ENCODE measurements at places on chromosomes 2 and 18. TPM values are rescaled to one million over a fixed set of nuclear protein-coding genes. Genes with fewer than 3 reads are reported as not detected.

Gene ATP8B1
- polyA plus RNA-seq, result 3.7 TPM

Gene PASK
- polyA plus RNA-seq, result 2.5 TPM

GRCh38 chr2:122083256-122084048 is 328.0 kb downstream of the TSN start:
- DNase-seq, result no peak

- DNase-seq, result no peak
Measured at GRCh38 chr18:11286431-11286830, 137.1 kb upstream of the PIEZO2 start.

DNA sequence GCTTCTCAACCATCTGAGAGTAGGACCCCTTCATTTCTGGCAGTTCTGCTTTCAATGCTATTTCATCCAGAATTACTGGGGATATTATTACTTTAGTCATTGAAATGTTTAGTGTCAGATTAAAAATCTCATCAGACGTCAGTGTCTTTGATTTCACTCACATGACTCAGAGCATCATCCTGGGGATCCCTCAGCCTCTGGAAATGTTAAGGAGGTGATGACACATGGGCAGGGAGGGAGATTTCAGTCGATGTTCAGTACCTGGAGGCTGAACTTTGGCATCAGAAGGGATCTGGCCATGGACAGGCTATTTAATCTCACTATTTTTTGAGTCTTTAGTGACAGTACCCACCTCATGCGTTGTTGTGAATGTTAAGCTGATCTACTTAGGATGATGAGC is 39.1 kb downstream of the OSBPL6 start:
- DNase-seq, result no peak

DNA sequence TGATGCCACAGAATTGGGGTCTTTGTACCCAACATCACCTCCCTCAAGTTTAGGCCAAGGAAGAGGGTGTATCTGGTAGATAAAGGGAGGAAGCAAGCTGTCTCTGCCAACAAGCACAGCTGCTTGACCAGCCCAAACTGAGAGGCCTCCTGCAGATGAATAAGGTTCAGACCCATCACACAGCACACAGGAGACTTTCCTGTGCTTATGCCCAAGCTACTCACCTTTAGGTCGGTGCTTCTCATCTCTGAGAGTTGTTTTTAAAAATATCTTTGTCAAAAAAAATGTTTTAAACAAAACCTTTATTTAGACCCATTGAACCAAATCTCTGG is 24.7 kb upstream of the SP3 start:
- DNase-seq, result no peak

- DNase-seq, result peak; percentile 68
Measured at GRCh38 chr2:37653805-37654378, 17.6 kb downstream of the CDC42EP3 start.

Gene CCDC141
- polyA plus RNA-seq, result 15.2 TPM

DNA sequence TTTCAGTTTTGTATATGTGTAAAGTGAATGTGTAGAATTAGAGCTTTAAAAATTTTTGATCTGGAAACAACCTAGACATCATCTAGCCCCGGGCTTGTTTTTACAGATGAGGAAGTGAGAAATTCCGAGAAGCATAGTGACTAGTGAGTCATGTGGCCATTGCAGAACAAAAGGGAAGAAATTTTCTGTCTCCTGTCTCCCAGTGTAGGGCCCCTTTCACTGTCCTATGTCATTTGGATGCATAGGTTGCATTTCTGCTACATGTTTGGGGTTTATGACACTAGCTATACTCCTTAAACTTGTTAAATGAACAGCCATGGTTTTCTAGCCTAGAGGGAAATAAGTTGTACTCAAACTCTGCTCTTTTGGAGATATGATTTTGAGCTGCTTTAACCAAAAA is 84.6 kb downstream of the PLCL1 start:
- no peak for DNase-seq

Gene HES6
- 6.9 TPM for polyA plus RNA-seq

- no peak for DNase-seq
Measured at GRCh38 chr2:233163486-233164103, 87.9 kb upstream of the ATG16L1 start.

Data from heart right ventricle (tissue), 16 donors.